ENCODE measurements at places on chromosomes 1 and 21. TPM values are rescaled to one million over a fixed set of nuclear protein-coding genes. Genes with fewer than 3 reads are reported as not detected.

- DNase-seq: no peak
These were observed 77.5 kb downstream of the PLPP3 start for GRCh38 chr1:56501888-56502287.

GRCh38 chr1:92864131-92864530 is 32.3 kb downstream of the RPL5 start:
- DNase-seq: no peak

- DNase-seq: no peak
These were observed 26.3 kb downstream of the DUSP10 start for GRCh38 chr1:221715321-221716169.

DNA sequence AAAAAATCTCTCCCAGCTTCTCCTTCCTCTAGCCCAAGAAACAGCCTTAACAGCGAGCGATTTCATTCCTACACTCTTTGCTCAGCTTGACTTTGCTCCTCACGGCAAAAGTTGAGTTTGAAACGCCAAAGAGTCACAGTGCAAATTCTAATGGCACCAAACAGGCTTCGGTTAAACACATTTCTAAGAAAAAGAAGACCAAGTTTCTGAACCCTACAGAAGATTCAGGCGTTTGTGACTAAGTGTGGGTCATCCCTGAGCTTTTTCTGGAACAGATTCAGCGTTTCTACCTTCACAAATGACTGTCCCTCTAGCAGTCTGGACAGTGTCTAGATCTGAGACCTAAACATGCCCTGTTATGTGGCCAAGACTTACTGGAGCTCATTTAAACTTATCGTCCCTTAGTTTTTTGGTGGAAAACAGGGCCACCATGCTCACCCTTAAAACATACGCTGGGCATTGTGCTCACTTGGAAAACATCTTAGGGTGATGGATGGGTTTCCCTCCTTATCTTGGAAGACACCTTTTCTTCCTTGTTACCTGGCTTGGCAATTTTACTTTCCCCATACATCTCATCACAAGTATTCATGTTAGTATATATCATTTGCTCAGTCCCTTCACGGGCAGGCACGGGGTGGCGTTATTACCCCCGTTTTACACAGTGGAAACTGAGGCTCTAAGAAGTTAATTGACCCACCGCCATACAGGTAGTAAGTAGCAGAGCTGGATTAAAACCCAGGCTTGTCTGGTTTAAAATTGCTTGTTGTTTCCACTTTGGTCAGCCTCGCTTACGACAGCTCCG is 1.0 kb downstream of the C1orf198 start:
- DNase-seq: peak; percentile 42

DNA sequence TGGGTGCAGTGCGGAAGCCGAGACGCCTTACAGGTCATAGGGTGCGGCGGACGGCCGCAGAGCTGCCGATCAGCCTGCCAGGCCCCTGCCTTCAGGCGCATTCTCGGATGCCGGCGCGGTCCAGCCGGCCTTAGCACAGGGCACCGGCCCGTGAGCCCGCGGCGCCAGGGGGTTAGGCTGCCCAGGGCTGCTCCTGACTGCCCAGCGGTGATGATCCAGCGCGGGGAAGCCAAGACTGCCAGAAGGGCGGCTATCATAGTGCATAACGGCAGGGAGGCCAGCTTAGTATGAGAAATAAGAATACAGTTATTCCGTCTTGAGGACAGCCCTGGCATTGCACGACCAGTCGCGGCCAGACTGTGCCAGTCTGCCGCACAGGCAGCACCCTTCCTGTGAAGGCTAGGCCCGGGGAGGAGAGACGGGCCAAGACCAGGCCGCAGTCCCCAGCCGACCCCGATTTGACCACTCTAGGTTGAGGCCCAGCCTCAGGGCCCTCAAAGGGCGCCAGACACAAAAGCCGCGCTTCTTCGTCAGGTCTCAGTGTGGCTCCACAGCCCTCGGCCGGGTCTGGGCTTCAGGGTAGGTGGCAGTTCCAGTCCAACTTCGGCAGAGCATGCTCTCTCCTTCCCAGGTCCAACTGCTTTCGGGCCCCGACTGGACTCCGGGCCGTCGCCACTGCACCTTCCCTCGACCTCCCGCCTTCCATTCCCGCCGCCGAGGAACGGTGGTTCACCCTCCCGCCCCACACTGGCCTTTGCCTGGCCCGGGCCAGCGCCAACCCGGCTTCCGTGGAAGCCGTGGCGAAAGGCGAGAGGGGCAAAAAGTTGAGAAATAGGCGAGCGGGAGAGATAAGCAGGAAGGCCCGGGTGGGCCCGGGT is 829 bp downstream of the ALX3 start:
- DNase-seq: no peak

Gene FLAD1
- 39.9 TPM for total RNA-seq

DNA sequence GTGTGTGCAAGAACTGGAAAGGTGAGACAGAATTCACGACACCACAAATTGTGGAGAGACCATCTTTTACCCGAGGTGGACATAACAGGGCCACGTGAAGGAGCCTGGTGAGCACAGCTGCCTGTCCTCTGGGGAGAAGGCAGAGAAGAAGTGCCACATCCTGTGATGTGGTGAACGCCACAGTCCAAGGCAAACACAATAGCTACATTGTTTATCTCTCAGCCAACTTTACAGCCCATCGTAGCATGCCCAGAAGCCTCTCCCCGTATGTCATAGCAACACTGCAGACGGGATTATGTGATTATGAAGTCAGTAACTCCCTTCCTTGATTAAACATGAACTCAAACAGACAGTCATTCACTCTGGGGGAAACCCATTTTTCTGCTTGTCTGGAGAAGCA is 612.2 kb downstream of the SMYD3 start:
- no peak for DNase-seq

- DNase-seq: no peak
These were observed 1099.9 kb downstream of the PLA2G4A start for GRCh38 chr1:187928696-187929095.

Data from G401 (cell line).